Activated CD4-positive, alpha-beta T cell treated with anti-CD3 and anti-CD28 coated beads for 24 hours (primary cell): ENCODE measurements at places on chromosomes 5 and 9.

- DNase-seq: no peak
These were observed 1153.0 kb upstream of the CDH18 start for GRCh38 chr5:21140987-21141386.

GRCh38 chr5:120510098-120510637 is 46.1 kb downstream of the PRR16 start:
- DNase-seq: no peak

GRCh38 chr9:121288673-121289025 is 20.7 kb downstream of the GSN start:
- DNase-seq: no peak

DNA sequence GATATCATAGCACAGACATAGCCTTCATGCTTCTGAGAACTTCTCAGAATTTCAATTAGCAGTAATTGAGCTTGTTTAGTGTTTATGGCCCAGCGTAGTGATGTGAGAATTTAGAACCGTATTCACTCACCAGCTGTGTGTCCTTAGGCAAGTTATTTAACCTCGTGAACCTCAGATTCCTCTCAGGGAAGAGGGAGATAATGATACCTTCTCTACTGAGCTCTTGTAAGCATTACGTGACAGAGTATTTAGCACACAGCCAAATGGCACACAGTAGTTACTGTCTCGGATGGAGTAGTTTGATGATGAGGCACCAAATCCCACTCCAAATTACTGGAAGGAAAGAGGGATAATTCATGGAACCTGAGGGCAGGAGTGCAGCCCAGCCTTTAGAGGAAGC is 429.3 kb downstream of the CCDC171 start:
- no peak for DNase-seq

- DNase-seq: no peak
These were observed 20.6 kb downstream of the C5 start for GRCh38 chr9:121029469-121029868.

DNA sequence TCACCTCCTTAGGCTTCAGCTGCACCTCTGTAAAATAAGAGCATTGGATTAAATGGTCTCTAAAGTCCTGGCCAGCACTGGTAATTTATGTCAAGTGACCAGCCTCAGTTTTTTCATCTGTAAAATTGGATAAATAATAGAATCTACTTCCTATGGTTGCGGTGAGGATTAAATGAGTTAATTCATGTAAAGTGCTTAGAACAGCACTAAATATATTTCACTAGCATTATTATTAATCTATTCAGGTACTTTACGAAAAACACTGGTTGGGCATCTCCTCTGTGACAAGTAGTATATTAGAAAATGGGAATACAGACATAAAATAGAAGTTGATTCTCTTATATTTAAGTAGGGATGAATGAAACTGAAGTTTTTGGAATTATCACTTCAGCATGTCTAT is 13.8 kb upstream of the TMEM245 start:
- DNase-seq: no peak

- DNase-seq: no peak
These were observed 514 bp downstream of the SOHLH1 start for GRCh38 chr9:135698767-135699166.

DNA sequence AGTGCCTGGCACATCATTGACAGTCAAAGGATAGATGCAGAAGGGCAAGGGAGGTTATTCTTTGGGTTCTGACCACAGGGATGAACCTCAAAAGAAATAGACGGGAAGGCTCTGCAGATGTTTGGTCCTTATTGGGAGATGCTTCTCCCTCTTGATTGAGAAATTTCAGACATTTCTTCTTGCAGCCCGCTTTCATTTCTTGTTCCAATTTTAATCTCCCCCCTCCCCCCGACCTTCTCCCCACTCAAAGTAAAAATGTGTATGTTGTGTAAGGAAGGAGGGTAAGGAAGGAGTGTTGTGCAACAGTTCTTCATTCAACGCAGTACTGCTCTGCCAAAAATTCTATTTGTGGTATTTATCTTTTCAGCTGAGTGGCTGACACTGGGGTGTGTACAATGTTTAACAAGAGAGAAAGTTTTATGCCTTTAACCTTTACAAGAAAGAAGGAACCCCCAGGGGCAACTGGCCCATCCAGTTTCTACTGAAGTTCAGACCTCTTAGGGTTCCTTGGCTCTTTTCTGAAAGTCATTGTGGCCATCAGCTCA is 46.3 kb upstream of the TNFSF15 start:
- DNase-seq: no peak

- no peak for DNase-seq
These were observed 534.3 kb upstream of the RORB start for GRCh38 chr9:73962792-73963191.

DNA sequence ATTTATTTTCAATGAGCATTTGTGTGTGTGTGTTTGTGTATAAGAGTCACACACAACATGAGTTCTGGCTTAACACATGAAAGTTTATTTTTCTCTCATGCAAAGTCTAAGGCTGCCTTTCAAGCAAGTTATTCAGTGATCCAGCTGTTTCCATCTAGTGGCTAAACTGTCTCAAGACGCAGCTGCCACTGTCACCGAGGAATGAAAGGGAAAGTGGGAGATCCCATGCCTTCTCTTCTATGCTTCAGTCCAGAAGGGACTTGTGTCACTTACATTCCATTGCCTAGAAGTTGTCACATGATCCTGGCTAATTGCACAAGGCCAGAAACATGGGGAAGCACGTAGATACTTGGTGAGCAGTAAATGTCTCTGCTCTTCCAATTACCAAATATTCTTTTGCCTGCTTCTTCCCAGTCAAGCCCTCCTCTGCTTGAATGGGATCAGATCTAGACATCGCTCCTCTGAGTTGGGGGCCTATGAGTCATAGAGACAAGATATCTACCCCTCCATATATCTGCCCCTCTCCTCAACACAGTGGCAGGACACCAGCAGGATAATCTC is 30.4 kb upstream of the SLIT3 start:
- no peak for DNase-seq

DNA sequence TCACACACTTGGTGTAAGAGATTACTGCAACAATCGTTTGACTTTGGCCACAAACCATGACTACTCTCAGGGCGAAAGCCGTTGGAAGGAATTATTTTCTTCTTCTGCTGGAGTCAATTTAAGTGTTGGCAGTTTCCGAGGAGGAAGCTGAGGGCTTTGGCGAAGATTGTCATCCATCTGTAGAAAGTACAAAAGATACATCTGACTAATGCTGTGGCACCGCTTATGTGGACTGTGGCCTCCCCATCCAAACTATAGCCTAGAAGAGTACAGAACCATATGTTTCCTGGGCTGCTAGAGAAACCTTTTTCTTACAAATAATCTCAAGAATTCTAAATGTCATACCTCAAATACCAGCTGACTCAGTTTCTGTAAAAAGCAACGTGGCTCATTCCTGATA is 7.4 kb downstream of the MTX3 start:
- no peak for DNase-seq

GRCh38 chr9:110143950-110144545 is 63.9 kb downstream of the C9orf152 start:
- DNase-seq: no peak

GRCh38 chr9:109401169-109401989 is 80.5 kb upstream of the EPB41L4B start:
- peak; percentile 14 for DNase-seq

DNA sequence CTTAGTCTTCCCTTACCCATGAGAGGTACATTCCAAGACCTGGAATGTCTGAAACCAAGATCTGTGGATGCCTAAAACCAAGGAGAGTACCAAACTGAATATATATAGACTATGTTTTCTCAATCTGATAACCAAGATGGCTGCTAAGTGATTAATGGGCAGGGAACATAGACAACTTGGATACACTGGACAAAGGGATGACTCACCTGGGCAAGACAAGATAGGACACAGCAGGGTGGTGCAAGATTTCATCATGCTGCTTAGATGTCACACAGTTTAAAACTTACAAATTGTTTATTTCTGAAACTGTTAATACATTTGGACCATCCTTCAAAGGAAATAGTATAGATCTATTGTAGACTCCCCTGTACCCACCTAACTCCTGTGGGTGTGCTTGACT is 130.9 kb downstream of the HTR1A start:
- no peak for DNase-seq

- DNase-seq: no peak
These were observed 19.2 kb downstream of the SIL1 start for GRCh38 chr5:139178935-139179334.

DNA sequence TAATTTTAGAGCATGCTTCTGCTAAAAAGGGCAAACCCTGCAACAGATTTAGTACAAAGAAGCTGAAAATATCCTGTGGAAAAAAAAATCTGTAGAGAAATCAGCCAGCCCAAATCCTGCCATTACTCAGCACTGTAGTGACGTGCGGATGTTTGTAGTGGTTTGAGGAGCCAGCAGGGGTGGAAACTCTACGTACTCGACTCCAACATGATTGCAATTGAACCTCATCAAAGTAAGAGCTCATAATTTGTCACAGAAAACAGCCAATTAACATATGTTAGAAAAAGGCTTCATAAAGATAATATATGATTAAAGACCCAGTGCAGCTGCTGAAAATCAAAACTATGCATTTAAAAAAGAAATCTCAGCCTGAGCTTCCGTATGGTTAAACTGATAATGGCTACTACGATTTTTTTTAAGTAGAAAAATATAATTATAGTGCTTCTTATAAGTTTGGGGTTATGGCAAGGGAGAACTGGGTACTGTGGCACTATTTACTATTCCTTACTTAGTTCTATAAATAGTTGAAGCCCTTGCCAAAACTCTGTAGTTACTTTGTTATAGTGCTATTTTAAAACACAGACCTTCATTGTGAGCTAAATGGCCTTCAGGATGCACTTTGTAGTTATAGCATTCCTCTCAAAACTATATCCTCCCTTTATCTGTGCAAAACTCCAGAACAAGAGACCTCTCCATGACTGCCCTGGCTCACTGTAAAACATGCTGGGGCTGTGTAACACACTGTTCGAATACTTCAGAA is 49.4 kb downstream of the MEF2C start:
- DNase-seq: peak; percentile 4

GRCh38 chr5:43037636-43038495 is 2.3 kb downstream of the ANXA2R start:
- no peak for DNase-seq

- DNase-seq: no peak
These were observed 32.2 kb downstream of the ANXA6 start for GRCh38 chr5:151125421-151125820.

- no peak for DNase-seq
These were observed 313.3 kb downstream of the PIK3R1 start for GRCh38 chr5:68528821-68529273.

GRCh38 chr9:79116041-79116440 is 455.7 kb upstream of the TLE4 start:
- DNase-seq: no peak

- no peak for DNase-seq
These were observed 716.2 kb upstream of the DMAC1 start for GRCh38 chr9:8515748-8516147.
